ENCODE measurements at places on chromosomes 2 and 18.

DNA sequence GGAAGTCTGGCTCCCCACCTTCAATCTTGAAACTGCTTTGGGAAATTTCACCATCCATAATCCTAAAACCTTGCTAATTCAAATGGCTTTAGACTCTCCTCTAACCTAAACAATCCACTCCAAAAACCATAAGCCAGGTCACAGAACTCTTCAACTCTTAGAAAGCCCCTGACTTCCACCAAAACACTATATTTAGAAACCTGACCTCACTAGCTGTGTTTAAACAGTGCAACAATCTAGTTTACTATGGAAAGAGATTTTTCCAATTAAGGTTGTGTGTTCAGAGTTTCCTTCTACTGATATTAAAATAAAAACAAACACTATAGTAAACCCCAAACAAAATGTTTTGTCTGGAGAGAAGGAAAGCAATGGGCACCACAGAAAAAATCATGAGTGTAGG lies 308.1 kb downstream of the OSR1 start:
- no peak for DNase-seq

- DNase-seq, result no peak
These were observed 41.9 kb downstream of the KCNJ3 start for GRCh38 chr2:154740361-154740760.

DNA sequence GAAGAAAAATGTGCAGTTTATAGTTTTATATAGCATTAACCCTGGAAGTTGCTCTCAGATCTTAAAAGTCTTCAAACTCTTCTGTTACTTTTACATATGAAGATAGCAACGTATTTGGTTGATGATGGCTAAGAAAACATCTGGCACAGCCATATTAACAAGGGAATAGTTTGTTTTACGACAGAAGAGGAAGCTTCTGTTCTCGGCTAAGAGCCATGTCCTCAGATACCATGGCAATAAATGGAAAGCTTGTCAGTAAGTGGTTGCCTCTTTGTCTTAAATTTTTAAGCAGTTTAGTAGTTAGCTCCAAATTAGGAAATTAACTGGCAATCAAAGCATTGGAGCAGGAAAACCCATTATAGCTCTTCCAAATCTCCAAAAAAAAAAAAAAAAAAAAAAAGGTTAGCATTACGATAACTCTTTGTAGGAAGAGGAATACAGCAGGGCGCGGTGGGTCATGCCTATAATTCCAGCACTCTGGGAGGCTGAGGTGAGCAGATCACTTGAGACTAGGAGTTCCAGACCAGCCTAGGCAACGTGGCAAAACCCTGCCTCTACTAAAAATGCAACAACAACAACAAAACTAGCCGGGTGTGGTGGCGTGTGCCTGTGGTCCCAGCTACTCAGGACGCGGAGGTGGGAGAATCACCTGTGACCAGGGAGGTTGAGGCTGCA lies 4.5 kb upstream of the STON1 start:
- DNase-seq, result no peak

DNA sequence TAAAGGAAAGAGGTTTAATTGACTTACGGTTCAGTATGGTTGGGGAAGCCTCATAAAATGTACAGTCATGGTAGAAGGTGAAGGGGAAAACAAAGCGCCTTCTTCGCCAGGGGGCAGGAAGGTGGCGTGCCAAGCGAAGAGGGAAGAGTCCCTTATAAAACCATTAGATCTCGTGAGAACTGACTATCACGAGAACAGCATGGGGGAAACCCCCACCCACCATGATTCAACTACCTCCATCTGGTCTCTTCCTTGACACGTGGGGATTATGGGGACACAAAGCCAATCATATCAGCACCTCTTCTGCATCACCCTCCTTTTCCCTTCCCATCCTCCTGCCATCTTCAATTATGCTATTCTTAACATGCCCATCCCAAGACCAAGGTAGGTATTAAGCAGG lies 29.9 kb upstream of the TANK start:
- no peak for DNase-seq
